Activated T-cell treated with anti-CD3 and anti-CD28 coated beads, Interleukin-2, amount 50 U/mL, for 72 hours (primary cell): ENCODE measurements at places on chromosomes 6 and 20. TPM values are rescaled to one million over a fixed set of nuclear protein-coding genes. Genes with fewer than 3 reads are reported as not detected.

Gene PROKR2
- not detected for total RNA-seq

Gene CLVS2
- not detected for total RNA-seq

Gene PLN
- not detected for total RNA-seq

Gene MAS1L
- not detected for total RNA-seq

Gene MATN4
- 5.1 TPM for total RNA-seq

- no peak for DNase-seq
- H3K4me1 ChIP-seq = no peaks in the 10 kb centered on the region
- H3K36me3 ChIP-seq = no peaks in the 10 kb centered on the region
- no peak overlapping the region for H3K4me3 ChIP-seq
- H3K27ac ChIP-seq = no peak overlapping the region
Measured at GRCh38 chr6:22320750-22321149, 23.9 kb upstream of the PRL start.

- H3K27ac ChIP-seq = peak overlapping the region; percentile 23
- H3K36me3 ChIP-seq = peaks cover 8% of the 10 kb centered on the region
- peak; percentile 59 for DNase-seq
- H3K27me3 ChIP-seq = peaks cover 21% of the 10 kb centered on the region
- peaks cover 8% of the 10 kb centered on the region for H3K4me1 ChIP-seq
Measured at GRCh38 chr20:19628570-19629134, 129.4 kb upstream of the RIN2 start.

DNA sequence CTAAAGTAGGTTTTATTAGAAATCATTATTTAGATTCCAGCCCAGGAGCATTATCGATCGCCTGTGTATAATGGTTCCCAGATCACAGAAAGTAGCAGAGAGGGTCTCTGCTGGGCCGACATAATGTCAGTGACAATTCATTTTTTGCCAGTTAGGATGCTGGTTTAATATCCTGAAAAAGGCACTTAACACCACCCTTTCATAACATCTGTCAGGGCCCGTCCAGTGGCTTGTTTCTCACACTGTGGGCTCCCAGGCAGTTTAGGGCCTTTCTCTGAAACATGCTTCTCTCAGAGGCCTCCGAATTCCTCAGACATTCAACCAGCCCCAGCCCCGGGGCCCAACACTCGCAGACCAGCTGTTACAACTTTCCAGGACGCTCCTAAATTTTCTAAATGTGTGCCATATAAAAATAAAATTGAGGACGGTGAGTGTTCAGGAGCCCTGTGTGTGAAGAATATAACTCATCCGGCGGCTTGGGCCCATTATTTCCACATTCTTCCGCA is 108.6 kb upstream of the EYA4 start:
- H3K27ac ChIP-seq = no peak overlapping the region
- H3K4me3 ChIP-seq = no peak overlapping the region
- no peak for DNase-seq
- no peaks in the 10 kb centered on the region for H3K27me3 ChIP-seq

GRCh38 chr6:138291849-138292181 is 73.5 kb upstream of the PBOV1 start:
- no peak overlapping the region for H3K27ac ChIP-seq
- no peak overlapping the region for H3K4me3 ChIP-seq
- DNase-seq = no peak
- peaks cover 8% of the 10 kb centered on the region for H3K27me3 ChIP-seq
- H3K36me3 ChIP-seq = no peaks in the 10 kb centered on the region

GRCh38 chr6:125357515-125358256 is 55.9 kb upstream of the HDDC2 start:
- no peaks in the 10 kb centered on the region for H3K36me3 ChIP-seq
- no peak overlapping the region for H3K4me3 ChIP-seq
- no peak overlapping the region for H3K27ac ChIP-seq
- peaks cover 33% of the 10 kb centered on the region for H3K27me3 ChIP-seq

GRCh38 chr20:6355754-6356451 is 233.1 kb upstream of the FERMT1 start:
- no peaks in the 10 kb centered on the region for H3K36me3 ChIP-seq
- no peak overlapping the region for H3K4me3 ChIP-seq
- no peak for DNase-seq
- no peaks in the 10 kb centered on the region for H3K4me1 ChIP-seq

- peaks cover 14% of the 10 kb centered on the region for H3K4me1 ChIP-seq
- DNase-seq = no peak
- H3K27ac ChIP-seq = no peak overlapping the region
- H3K4me3 ChIP-seq = no peak overlapping the region
- no peaks in the 10 kb centered on the region for H3K27me3 ChIP-seq
Measured at GRCh38 chr6:135064586-135064985, 10.0 kb upstream of the HBS1L start.

DNA sequence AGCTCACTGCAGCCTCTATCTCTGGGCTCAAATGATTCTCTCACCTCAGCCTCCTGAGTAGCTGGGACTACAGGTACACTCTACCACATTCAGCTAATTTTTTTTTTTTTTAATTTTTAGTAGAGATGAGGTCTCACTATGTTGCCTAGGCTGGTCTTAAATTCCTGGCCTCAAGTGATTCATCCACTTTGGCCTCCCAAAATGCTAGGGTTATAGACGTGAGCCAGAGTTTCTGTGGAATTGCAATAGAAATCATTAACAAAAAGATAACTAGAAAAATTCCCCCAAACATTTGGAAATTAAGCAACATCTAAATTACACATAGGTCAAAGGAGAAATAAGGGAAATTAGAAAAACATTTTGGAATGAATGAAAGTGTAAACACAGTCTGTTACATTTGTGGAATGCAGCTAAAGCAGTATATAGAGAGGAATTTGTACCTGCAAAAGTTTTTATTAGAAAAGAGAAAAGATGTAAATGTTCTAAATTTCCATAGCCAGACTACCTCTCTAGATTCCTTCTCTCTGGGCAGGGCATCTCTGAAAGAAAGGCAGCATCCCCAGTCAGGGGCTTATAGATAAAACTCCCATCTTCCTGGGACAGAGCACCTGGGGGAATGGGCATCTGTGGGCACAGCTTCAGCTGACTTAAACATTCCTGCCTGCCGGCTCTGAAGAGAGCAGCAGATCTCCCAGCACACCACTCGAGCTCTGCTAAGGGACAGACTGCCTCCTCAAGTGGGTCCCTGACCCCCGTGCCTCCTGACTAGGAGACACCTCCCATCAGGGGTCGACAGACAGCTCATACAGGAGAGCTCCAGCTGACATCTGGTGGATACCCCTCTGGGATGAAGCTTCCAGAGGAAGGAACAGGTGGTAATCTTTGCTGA is 51.3 kb downstream of the ATRN start:
- H3K36me3 ChIP-seq = peaks cover 26% of the 10 kb centered on the region
- no peak overlapping the region for H3K27ac ChIP-seq
- no peaks in the 10 kb centered on the region for H3K27me3 ChIP-seq
- no peaks in the 10 kb centered on the region for H3K4me1 ChIP-seq

DNA sequence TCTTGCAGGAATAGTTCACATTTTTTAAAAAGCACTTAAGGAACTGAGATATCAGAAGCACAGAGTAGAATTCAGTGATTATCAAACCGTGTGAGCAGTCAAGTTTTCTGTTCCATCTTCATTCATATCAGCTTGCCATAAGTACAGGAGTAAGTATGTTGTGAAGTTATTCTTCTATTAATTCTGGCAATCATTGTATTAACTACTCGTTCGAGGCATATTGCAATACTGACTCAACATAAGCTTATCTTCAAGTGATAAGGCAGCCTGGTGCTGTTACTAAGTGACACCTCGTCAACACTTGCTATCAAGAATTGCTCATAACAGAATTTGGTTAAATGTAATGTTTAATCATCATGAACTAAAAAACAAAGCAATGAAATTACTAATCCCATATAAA is 75.7 kb upstream of the SNX9 start:
- no peak for DNase-seq
- H3K27ac ChIP-seq = no peak overlapping the region
- no peak overlapping the region for H3K4me3 ChIP-seq
- H3K4me1 ChIP-seq = peaks cover 43% of the 10 kb centered on the region

DNA sequence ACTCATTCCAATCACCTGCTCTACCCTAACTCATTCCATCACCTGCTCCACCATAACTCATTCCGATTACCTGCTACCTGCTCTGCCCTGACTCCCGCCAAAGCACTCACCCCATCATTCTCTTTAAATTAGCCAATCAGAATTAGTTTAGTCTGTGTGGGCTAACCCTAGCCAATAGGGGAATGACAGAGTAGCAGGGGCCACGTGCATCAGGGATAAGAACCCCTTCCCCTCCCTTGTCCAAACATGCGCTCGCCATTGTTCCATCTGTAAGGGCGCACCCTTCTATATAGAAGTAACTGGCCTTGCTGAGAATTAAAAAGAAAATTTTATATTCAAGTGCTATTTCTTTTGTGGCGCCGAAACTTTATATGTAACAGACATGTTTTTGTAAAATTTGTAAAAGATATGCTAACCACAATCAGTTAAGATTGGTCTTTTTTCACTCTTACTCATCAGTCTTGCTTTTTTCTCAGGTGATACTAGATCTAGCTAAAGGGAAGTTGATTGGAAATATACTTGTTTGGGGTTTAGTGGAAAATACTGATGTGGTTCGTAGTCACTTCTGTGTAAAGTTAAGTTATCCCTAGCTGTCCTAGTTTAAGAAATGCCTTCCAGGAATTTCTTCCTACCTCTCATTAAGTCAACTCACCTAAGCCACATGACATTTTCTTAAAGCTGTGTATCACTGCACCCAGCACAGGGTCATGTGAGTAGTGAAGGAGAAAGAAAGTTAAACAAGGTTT is 16.5 kb downstream of the RTN4IP1 start:
- H3K4me3 ChIP-seq = peak overlapping the region; percentile 42
- no peak for DNase-seq
- peak overlapping the region; percentile 18 for H3K27ac ChIP-seq
- peaks cover 3% of the 10 kb centered on the region for H3K36me3 ChIP-seq

GRCh38 chr20:49948809-49949507 is 12.8 kb downstream of the RNF114 start:
- H3K4me3 ChIP-seq = no peak overlapping the region
- H3K27ac ChIP-seq = no peak overlapping the region
- H3K4me1 ChIP-seq = peaks cover 31% of the 10 kb centered on the region
- no peaks in the 10 kb centered on the region for H3K27me3 ChIP-seq
- DNase-seq = no peak

DNA sequence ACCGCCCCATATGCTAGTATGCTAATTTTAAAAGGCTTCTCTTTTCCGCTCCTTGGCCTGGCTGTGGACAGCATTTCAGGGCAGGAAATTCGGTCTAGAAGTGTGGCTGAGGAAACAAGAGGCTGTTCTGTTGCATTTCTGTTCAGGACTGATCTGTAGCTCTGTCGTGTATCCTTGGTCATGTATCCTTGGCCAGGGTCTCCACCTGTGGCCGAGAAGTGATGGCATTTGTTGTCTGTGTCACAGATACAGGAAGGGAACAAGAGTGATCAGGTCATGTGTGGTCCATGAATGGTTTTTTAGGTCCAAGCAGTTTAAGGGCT is 300.5 kb upstream of the SUPT3H start:
- H3K27me3 ChIP-seq = no peaks in the 10 kb centered on the region
- H3K36me3 ChIP-seq = peaks cover 14% of the 10 kb centered on the region

DNA sequence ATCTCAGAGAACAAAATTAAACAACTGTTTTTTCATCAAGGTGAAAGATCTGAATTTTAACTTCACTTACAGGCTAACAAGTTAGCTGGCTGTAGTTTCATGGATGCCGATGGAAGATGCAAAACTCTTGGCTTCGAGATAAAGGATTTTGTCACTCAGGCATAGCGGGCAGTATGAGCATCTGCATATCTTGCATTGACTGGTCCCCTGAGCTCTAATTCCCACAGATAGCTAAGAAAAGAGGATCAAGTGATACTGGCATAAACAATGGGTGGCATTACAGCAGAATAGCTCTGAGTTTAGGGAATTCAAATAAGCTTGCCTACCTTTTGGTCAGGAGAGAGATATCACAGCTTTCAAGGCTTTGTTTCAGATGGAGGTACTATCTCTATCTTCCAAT is 1.8 kb upstream of the CLVS2 start:
- DNase-seq = no peak
- peaks cover 3% of the 10 kb centered on the region for H3K36me3 ChIP-seq
- H3K27ac ChIP-seq = no peak overlapping the region
- no peaks in the 10 kb centered on the region for H3K4me1 ChIP-seq
- peaks cover 32% of the 10 kb centered on the region for H3K27me3 ChIP-seq

- peaks cover 74% of the 10 kb centered on the region for H3K4me1 ChIP-seq
- H3K27me3 ChIP-seq = no peaks in the 10 kb centered on the region
Measured at GRCh38 chr6:159043251-159043650, 1.5 kb downstream of the TAGAP start.

DNA sequence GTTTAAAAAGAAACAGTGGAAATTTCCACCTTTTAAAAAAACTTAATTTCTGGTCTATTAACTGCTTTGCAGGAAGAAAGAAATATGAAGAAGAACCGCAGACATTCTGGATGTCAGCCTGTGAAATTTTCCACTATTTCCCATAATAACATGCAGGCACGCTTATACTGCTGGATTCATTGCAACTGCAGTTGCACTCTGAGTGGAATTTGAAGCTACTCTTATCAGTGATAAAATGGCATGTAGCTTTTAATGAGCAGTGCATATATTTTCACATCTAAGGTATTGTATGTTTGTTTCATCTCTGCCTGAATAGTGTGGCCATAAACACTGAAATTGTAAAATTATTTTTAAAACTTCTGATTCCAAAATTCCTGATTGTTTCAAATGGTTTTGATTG is 28.2 kb downstream of the NCOA3 start:
- H3K4me3 ChIP-seq = no peak overlapping the region
- H3K27me3 ChIP-seq = no peaks in the 10 kb centered on the region
- no peak overlapping the region for H3K27ac ChIP-seq
- H3K36me3 ChIP-seq = peaks cover 9% of the 10 kb centered on the region

- H3K27ac ChIP-seq = peak overlapping the region; percentile 99
- DNase-seq = no peak
- H3K36me3 ChIP-seq = peaks cover 34% of the 10 kb centered on the region
- H3K27me3 ChIP-seq = no peaks in the 10 kb centered on the region
- H3K4me3 ChIP-seq = peak overlapping the region; percentile 76
Measured at GRCh38 chr20:48717095-48717672, 110.6 kb downstream of the PREX1 start.

DNA sequence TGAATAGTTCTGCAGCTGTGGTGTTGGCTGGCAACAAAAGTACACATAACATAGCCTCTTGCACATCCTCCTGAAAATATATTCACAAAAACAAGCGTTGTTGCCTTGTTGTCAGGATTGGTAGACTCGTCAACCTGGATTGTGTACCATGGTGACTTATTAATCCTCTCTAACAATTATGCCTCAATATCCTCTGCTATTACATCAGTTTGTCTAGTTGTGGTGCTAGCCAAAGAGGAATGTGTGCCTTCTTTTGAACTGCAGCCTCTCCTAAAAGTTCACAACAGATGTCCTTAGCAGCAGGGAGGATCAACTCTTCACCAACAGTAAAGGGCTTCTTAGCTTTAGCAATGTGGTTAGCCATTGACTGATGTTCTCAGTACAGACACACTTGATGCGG is 3.6 kb upstream of the SF3B5 start:
- H3K4me3 ChIP-seq = no peak overlapping the region
- peaks cover 2% of the 10 kb centered on the region for H3K36me3 ChIP-seq
- no peak overlapping the region for H3K27ac ChIP-seq
- no peak for DNase-seq
- H3K27me3 ChIP-seq = no peaks in the 10 kb centered on the region
